CD8-positive, alpha-beta memory T cell (primary cell): ENCODE measurements at places on chromosomes 6 and 20.
A peak's percentile ranks its signal among the peaks of the same experiment; 100 is the strongest.

GRCh38 chr6:124963416-124963785, 1.2 kb downstream of the RNF217 start:
- no peak for DNase-seq

- no peak for DNase-seq
Observed at GRCh38 chr6:2063547-2063946, 181.9 kb downstream of the GMDS start.

GRCh38 chr20:19560881-19561480, 197.1 kb upstream of the RIN2 start:
- DNase-seq: no peak

- peak; percentile 65 for DNase-seq
Observed at GRCh38 chr6:90413867-90414266, 117.2 kb upstream of the BACH2 start.
